Kidney glomerular epithelial cell (primary cell): ENCODE measurements at places on chromosomes 13 and 19.

DNA sequence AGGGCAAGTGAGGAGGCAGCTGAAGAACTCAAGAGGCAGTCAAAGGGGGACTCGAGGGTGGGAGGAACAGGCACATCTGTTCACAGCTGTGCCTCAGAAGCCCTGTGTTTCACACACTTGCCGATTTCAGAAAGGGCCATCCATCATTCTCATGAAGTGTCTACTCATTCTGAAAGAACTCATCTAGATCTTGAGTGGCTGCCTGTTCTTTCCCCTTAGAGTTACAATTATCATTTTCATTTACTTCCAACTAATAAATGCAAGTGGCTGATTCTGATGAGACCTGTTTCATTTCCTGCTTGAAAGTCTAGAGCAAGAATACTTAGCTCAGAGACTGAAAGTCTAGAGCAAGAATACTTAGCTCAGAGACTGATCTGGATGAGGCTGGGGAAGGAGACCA, 1145.1 kb downstream of the UQCRFS1 start:
- DNase-seq, result no peak

GRCh38 chr13:50783066-50783465, 60.4 kb downstream of the DLEU7 start:
- DNase-seq, result no peak

GRCh38 chr13:37602733-37603381, 4.3 kb upstream of the POSTN start:
- peak; percentile 31 for DNase-seq

DNA sequence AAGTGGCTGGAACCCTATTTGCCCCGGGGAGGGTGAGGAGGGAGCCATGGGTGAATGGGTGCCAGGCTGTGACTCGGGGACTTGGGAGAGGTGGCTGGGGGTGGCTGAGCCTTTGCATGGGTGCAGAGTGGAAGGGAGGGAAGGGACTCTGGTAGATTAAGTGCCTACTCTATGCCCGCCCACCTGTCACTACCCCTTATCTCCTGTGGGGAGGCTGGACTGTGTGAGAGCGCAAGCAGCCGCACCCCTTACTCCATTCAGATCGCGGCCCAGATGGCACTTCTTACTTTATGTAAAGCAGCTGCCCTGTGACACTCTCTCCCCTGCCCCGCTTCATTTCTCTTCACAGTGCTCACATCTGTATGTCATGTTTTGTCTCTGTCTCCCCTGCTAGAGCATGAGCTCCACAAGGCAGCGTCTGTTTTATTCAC, 2.9 kb downstream of the KASH5 start:
- no peak for DNase-seq

GRCh38 chr13:48583859-48584311, 51.0 kb upstream of the RCBTB2 start:
- no peak for DNase-seq

DNA sequence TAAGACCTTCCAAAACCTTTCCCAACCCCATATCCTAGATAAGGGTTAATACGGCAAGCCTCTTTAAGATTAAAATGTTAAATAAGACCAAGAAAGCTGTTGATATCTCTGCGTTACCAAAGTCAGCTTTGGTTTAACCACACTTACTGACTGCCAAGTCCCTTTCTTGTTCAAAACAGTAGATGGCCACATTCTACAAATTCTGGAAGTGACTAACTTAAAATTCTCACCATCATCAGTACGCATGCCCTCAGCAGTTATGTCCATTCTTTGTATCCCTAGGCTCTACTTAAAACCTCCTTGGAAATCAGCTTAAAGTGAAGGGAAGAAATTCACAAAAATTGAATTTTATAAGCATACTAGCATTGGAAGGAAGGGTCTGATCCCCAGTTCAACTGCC, 23.6 kb downstream of the SOHLH2 start:
- no peak for DNase-seq

DNA sequence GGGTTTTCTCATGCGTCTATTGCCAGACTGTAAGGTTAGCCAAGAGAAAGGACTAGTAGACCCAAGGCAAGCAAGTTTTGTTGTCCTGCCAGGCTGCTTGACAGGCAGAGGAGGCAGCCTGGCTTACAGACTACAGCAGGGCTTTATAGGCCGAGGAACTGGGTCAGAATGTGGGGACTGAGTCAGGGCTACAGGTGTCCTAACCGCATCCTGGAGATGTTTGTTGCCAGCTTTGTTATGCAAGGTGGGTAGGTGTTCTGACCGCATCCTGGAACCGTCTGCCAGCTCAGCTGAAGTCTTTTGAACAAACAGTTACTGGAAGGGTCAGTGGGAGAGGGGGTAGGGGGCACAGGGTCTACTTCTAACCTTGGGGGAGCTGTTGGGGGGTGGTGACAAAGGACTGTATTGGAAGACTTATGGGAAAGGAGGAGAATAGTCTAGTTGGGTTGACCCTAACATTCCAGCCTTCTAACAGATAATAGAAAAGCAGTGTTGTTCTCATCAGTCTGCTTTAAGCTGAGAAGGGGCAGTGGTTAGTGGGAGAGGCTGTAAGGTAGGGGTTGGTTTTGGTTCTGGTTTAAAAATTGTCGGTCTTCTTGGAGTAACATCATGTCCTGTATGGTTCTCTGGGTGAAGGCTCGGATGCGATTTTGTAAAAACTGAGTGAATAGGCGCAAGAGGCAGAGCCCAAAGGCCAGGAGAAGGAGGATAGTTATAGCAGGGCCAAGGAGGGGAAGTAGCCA, 913.8 kb upstream of the SLITRK5 start:
- no peak for DNase-seq

DNA sequence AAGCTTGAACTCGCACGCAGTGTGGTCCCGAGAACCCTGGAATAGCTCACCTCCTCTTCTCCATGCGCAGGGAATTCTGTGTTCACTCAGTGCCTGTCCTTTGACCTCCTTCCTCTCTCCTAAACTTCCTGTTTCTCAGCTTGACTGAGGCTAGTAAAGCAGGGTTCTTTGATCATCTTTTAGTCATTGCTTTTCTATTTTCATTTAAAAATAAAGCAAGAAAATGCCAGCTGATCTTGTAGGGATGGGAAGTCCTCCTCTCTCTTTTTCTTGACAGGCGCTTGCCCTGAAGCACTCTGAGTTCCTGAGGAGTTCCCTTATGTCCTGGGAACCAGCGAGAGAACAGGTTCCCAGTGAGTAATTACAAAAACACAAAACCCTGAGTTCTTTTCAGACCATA, 62.8 kb downstream of the ARHGEF7 start:
- DNase-seq, result no peak

- no peak for DNase-seq
Measured at GRCh38 chr19:47390533-47391488, 28.5 kb downstream of the MEIS3 start.

- peak; percentile 31 for DNase-seq
Measured at GRCh38 chr19:2478278-2478755, 2.4 kb downstream of the GADD45B start.

DNA sequence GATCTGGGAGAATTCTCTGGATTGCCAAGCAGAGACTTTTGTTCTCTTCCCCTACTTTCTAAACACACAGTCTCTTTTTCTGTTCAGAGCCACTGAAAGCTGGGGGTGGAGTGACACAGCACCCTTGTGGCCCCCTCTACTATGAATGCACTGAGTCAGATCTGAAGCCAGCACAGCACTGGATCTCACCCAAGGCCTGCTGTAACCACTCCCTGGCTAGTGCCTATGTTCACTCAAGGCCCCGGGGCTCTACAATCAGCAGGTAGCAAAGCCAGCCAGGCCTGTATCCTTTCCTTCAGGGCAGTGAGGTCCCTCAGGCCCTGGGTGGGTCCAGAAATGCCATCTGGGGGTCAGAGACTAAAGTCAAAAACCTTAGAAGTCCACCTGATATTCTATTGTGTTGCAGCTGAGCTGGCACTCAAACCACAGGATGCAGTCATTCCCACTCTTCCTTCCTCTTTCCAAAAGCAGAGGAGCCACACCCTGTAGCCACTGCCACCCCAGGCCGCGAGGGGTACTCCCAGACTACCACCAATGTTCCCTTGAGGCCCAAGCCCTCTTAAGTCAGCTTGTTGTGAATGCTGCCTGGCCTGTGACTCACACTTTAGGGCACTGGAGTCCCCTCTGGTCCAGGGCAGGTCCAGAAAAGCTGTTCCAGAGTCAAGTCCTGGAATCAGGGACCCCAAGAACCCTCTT, 110.1 kb upstream of the RXFP2 start:
- no peak for DNase-seq

DNA sequence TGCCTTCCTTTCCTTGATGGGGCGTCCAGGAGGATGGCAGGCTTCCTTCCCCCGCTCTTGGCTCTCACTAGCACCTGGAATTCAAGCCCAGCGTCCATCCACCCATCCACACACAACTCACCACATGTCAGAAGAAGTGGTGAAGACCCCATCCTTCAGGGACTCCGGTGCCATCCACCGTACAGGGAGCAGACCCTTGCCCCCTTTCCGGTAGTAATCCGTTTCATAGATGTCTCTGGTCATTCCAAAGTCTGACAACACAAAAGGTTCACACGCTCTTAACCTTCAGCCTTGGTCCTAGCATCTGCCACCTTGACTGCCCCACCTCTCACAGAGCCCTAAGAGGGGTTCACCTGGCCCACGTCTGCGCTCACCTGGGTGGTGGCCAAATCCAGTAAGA, 51.0 kb downstream of the ZNF557 start:
- no peak for DNase-seq

DNA sequence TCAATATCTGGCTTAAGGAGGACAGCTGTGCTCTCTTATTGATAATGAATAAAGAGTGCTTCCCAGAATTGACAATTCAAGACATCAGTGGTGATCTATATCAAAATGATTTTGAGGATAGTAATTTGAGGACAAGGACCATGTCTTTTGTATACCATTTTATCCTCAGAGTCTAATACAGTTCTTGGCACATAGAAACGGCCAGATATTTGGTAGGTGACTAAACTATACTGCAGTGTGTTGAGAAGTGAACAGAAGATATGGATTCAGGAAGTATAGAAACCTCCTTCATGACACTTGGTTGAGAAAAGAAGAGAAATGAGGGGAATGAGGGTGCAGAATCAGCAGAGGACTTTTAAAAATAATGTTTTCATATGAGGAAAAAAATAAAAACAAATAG, 16.1 kb upstream of the LMO7 start:
- no peak for DNase-seq

DNA sequence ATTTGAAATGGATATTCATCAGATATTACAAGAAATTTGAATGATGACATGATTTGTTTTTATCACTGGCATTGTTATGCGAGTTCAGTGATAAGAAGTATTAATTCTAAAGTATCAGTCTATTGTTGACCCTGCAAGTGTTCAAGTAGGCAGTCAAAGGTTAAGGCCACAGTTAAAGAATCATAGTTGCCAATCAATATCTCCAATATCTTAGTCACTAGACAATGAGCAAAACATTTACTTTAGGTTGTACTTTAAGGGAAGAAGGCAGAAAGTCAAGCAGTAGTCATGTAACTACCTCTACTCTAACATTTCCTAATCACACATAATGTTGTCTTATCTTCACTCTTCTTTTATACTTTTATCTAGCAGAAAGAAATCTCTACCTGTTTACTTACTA, 709.8 kb downstream of the PCDH17 start:
- DNase-seq, result no peak

- no peak for DNase-seq
Measured at GRCh38 chr13:95185311-95185710, 115.9 kb downstream of the ABCC4 start.

GRCh38 chr19:14300303-14300702, 80.9 kb upstream of the ADGRE5 start:
- no peak for DNase-seq

DNA sequence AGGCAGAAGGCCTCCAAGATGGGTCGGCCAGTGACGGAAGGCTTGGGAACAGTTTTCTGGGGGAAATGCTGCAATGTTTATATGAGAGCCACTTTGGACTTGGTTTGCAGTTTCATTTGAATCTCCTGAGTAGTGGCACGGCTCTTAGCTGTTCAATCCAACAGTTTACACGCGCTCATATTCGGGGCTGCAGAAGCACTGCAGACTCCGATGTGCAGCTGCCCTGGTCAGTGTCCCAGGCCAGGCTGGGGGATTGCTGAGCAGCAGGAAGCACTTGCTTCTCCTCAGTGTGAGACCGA, 31.7 kb downstream of the CEBPG start:
- no peak for DNase-seq

DNA sequence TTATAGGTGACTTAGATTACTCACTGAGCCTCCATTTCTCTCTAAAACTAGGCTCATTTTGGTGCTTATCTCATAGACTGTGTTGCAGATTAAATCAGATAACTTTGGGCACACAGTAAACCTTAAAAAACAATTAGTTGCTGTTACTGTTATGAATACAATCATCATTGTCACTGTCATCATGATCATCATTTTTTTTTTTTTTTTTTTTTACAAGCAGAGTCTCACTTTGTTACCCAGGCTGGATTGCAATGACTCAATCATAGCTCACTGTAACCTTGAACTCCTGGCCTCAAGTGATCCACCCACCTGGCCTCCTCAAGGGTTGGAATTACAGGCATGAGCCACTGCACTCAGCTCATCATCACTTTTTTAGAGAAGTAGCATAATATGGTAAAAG, 60.0 kb downstream of the VWA8 start:
- DNase-seq, result no peak

GRCh38 chr19:20612711-20613316, 47.2 kb upstream of the ZNF737 start:
- no peak for DNase-seq

DNA sequence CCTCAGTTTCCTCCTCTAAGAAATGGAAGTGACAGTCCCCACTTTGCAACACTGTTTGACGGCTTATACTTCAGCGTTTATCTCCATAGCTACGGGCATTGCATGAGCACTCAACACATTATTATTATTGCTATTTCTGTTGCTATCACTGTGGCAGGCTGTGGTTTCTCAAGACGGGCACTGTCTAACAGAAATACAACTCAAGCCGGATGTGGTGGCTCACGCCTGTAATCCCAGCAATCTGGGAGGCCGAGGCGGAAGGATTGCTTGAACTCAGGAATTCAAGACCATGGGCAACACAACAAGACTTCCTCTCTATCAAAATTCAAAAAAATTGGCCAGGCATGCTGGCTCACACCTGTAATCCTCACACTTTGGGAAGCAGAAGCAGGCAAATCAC, 4.9 kb upstream of the ZSWIM4 start:
- no peak for DNase-seq

DNA sequence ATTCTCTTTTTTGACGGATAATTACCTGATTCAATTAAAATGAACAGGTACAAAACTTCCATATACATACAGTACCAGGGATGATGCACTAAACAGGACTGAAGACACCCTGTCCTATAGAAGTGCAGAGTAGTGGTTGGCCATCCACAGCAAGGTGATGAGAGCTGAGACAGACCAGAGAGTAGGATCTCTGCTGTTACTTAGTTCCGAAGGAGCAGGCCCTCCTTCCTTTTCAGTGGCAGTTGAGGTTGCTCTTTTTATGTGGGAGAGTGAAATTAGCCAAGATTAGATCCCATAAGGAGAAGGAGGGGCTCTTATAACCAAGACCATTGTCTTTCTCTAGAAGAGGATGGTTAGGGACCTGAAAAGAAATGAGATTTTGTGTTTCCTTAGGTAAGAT, 4.0 kb downstream of the PDS5B start:
- no peak for DNase-seq

GRCh38 chr13:33610438-33611120, 207.4 kb upstream of the RFC3 start:
- peak; percentile 47 for DNase-seq
